ENCODE measurements at places on chromosomes 7 and 10.

DNA sequence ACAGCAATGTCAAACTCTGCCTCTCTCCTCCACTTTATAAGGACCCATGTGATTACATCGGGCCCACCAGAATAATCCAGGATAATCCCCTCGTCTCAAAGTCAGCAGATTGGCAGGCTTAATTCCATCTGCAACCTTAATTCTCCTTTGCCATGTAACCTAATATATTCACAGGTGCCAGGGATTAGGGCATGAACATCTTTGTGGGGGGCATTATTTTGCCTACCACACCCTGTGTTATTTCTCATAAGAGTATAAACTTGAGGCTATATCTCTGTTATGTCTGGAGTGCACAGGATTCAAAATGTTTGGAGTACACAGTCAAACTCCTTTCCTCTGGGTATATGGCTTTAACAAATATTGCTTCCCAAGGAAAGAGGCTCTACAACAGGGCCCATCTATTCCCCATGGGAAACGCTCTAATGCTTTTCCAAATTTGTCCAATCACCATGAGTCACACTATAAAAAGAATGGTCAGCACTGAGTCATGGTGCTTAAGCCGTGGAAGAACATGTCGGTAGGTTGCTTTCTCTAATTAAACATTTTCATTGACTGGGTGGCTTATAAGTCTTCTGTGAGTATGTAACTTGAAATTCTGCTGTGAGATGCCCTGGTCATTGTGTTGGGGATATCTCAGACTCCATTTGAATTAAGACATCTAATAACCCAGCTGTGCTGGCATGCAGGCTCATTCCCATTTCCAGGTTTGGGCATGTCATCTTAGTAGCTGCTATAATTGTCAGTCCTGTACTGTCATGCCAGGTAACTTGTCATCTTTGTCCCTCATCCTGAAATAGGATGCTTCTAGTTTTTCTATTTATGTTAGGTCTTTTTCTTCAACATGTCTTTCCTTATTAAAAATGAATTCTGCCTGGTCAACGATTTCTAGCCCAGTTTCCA, 11.5 kb upstream of the AKR1B10 start:
- DNase-seq, result no peak

GRCh38 chr10:131676046-131676799, 224.6 kb upstream of the PPP2R2D start:
- no peak for DNase-seq

- no peak for DNase-seq
Observed at GRCh38 chr10:14146501-14146900, 184.2 kb downstream of the FRMD4A start.

DNA sequence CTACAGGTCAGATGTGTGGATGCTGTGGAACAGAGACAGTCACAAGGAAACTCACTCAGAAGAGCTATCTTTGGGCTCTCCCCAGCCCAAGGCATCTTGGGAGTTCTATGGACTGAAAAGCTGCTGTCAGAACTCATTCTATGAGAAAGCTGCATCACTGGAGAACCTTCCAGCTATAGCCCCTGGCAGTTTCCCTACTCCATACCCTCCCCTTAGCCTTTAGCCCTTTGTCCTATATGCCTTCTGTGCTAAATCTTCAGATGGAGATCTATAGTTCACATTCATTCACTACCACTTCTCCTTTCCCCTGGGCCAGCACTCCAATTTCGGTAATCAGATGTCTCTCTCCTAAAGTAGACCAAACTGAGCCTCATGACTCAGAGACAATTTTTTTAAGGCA, 6.9 kb downstream of the WNT8B start:
- DNase-seq, result no peak

GRCh38 chr7:130136579-130137167, 66.3 kb downstream of the KLHDC10 start:
- no peak for DNase-seq

DNA sequence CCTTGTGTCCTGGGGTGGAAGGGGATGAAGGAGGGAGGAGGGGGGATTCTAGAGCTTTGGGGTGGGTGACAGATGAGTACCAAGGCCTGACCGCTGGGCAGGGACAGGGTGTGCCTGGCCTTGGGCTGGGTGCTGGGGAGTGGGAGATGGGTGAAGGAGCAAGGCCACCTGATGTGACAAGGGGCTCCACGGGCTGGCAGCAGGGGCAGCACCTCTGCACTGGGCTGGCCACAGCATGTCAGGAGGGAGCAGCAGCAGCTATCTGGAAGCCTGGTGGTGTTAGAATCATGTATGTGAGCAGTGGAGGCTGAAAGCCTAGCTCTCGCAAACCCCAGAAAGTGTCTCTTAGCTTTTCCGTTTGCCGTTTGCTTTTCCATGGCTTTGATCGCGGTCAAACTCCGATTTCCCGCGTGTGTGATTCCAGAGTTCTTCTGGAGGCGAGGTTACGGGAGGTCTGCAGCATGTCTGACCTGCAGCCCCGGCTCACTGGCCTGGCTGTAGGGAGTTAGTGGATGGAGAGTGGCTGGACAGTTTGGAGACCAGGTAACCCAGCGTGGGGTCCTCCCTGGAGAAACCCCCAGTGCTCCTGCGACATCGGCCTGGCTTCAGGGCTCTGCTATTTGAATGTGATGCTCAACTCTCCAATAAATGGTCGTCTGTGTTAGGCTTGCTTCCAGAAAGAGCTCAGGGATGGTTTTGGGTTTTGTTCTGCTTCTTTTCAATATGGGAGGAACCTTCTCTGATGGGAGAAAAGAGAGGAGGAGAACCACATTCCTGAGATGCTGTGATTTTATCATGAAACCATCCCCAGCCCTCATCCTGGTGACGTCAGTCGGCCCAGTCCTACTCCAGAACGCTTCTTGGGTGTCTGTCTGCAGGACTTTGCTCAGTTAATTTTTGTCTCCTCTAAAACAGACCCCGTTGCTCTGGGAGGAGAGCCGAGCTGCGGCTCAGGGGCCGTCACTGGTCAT, 105.5 kb downstream of the CUX1 start:
- DNase-seq, result no peak

DNA sequence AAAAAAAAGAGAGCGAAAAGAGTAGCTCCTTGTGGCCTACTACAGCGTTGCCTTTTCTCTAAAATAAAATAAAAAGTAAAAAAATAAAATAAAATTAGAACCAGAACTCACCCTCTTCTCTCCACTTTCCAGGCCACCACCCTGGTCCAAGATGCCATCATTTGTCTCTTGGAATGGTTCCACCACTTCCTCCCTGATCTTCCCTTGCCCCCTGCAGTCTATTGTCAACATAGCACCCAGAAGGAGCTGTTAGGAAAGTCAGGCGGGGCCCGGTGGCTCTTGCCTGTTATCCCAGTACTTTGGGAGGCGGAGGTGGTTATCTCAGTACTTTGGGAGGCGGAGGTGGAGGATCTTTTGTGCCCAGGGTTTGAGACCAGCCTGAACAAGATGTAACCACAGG, 7.6 kb upstream of the GRID2IP start:
- no peak for DNase-seq

DNA sequence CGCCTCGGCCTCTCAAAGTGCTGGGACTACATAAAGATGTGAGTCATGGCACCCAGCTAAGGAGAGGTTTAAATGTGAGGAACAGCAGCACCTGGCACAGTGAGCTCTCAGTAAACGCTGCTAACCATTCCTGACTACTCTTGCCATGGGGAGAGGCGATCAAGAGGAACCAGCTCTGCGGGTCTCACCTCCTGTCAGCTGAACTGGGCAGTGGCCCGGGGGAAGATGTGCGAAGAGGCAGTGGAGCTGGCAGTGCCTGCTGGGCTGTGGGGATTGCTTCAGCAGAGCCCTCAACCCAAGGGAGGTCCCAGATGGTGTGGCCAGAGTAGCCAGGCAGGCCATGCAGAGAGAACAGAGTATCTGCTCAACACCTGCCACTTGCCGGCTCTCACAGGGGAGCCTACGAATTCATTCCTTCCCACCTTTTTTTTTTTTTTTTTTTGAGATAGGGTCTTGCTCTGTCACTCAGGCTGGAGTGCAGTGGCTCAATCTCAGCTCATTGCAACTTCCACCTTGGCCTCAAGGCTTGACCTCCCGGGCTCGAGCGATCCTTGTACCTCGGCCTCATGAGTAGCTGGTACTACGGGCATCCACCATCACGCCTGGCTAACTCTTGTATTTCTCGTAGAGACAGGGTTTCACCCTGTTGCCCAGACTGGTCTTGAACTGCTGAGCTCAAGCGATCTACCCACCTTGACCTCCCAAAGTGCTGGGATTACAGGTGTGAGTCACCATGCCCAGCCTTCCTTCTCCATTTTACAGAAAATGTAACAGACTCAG, 6.8 kb downstream of the POLM start:
- DNase-seq, result no peak

GRCh38 chr10:12772797-12773587, 228.5 kb downstream of the CCDC3 start:
- no peak for DNase-seq

GRCh38 chr7:122768827-122769226, 66.1 kb upstream of the RNF148 start:
- DNase-seq, result no peak

DNA sequence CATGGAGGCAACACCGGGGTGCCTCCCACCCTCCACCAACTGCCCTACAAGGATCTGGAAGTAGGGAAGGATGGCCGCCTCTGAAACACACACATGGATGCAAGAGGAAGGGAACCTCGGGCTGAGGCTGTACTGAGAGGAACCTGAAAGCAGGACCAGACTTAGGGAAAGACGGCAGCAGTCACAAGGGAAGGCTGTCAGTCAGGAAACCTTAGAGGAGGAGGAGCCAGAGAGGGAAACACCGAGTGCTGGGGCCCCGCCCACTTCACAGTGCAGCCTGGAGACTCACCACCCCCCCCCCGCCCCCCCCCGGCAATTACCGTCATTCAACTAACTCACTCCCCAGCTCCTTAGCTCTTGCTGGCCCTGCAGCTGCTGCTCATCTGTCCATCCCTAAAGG, 2.5 kb downstream of the CYREN start:
- no peak for DNase-seq

DNA sequence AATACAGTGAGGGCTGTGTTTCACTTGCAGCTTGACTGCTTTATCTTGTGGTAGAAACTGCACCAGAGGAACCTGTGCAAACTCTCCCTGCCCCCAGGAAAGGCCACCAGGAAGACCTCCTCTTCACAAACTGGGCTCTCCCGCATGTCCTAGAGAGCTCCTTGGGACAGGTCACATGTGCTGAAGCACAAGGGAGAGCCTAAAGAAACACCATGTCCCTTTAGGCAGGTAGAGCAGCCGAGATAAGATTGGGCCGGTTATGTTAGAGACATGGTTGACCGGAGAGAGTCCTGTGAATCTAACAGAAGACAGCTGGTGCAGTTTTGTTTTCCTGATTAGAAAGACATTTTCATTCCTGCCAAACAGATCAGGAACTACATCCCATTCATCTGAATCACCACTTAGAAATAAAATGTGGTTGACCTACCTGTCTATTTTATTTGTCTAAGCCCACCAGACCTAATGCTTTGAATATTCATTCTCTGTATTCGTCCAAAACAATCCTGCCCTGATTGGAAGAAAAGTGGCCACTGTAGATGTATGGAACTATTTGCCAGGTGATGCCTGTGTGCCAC, 224.1 kb downstream of the GLI3 start:
- no peak for DNase-seq

Data from amygdala (tissue), 56 donors.